IPS DF 19.7 (cell line): ENCODE measurements at places on chromosomes 7 and 10.
A peak's percentile ranks its signal among the peaks of the same experiment; 100 is the strongest.

DNA sequence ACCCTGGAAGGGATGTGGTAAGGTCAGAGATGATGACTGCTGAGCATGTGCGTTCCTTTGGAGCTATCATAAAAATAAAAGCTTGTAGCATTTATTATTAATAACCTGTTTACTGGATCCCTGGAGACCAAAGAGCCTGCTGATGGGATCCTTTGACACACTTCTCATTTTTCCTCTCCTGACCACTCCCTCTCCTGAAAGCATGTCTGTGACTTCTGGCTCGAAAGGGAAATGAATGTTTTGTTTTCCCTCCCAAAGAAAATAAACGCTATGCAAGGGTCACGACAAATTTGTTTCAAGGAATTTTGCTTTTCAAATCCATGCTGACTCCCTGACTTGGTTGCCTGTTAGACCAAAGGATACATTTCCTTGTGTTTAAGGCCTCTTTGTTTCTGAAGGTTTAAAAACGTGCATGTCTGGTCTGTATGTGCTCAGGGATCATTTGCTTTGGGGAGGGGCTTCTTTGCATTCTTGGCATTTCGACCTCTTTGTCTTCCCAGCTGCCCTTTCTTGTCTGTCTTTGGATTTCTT, 185.1 kb upstream of the AGK start:
- DNase-seq = peak; percentile 59

DNA sequence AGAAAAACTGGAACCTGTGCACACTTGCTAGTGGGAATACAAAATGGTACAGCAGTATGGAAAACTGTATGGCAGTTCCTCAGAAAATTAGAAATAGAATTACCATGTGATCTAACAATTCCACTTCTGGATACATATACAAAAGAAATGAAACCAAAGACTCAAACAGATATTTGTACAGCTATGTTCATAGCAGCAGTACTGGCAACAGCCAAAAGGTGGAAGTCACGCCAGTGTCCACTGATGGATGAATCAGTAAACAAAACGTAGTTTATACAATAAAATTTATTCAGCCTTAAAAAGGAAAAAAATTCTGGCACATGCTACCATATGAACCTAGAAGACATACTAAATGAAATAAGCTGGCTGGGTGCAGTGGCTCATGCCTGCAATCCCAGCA, 23.0 kb downstream of the IDE start:
- no peak for DNase-seq

- no peak for DNase-seq
Observed at GRCh38 chr10:2876032-2876431, 191.3 kb upstream of the PFKP start.

DNA sequence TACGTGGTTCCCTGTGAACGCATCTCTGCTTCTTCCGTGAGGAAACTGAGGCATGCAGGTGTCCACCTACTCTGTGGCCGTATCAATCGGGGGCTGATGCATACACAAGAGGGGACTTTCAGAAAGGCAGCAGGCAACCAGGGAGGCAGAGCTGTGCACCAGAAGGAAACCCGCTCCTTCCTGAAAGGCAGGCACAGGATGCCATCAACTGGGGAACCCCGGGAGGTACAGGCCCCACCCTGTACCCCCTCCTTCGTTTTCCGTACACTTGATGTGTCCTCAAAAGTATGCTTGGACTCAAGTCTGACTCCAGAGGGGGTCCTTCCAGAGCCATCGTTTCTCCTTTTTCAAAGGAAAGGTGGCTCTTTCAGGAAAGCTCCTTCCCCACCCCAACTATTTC, 59.5 kb downstream of the ASB13 start:
- DNase-seq = no peak

GRCh38 chr10:113108194-113108835, 158.3 kb downstream of the TCF7L2 start:
- DNase-seq = peak; percentile 42

GRCh38 chr10:121308020-121308419, 290.2 kb downstream of the FGFR2 start:
- no peak for DNase-seq

GRCh38 chr7:151087245-151088018, 1.2 kb downstream of the AGAP3 start:
- DNase-seq = no peak

GRCh38 chr7:36741866-36742265, 17.6 kb upstream of the AOAH start:
- no peak for DNase-seq

- DNase-seq = no peak
Observed at GRCh38 chr7:108158776-108159175, 28.6 kb upstream of the LAMB4 start.

DNA sequence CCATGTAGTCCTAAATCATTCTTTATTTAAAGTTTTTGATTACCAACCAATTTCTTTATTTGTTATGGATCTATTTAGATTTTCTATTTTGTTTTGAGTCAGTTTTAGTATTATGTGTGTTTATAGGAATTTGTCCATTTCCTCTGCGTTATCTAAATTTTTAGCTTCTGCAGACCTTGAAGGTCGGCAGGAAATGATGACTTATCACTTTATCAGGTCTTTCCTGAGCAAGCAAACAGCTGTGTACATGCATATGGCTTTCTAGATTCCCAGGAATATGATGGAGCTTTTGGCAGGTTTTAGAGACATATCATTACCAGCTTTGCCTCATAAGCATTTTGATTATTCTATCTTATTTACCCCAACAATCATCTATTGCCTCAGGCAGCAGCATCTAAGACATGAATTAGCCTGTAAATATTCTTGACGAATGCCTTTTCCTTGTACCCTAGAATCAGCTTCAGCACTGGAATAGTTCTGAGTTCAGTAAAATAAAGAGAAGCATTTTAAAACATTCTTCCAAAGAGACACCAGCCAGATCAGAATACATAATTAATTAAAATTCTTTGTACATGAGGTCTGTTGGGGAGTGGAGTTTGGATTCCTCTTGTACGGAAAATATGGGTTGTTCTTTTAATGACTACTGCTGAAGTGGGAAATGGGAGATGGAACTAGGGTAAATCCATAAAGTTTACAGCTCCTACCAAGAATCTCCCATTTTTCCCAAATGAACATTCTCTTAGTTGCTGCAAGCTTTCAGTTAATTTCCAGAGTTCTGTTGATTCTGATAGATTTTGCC, 408.8 kb upstream of the SEMA3C start:
- DNase-seq = no peak

GRCh38 chr7:81877890-81878289, 108.0 kb upstream of the HGF start:
- no peak for DNase-seq

DNA sequence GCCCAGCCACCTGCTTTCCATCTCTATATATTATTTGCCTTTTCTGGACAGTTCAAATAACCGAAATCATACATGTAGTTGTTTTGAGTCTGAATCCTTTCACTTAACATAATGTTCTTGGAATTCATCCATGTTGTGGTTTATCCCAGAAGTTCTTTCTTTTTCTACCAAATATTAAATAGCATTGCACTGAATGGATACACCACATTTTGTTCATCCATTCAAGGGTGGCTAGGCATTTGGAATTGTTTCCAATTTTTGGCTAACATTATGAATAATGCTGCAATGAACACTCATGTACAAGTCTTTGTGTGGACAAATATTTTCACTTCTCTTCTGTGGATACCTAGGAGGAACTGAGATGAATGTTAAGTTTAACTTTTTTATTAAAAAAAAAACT, 18.0 kb downstream of the DNAJC1 start:
- no peak for DNase-seq

- no peak for DNase-seq
Observed at GRCh38 chr7:2468227-2468626, 8.0 kb downstream of the GRIFIN start.

DNA sequence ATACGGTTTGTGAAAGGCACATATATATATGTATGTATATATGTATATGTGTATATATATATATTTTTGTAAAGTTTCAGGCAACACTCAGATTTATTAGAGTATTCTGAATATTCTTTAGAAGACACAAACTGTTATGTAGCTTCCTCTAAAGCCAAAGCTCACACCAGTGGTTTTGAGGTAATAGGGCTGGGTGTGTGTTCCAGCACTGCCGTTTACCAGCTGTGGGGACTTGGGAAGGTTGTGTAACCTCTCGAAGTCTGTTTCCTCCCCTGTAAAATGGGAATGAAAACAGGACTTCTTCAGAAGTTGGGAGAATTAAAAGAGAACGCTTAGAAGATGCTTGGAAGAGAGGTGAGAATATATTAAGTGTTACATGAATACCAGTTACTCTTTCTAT, 94.8 kb downstream of the PRPF18 start:
- no peak for DNase-seq

DNA sequence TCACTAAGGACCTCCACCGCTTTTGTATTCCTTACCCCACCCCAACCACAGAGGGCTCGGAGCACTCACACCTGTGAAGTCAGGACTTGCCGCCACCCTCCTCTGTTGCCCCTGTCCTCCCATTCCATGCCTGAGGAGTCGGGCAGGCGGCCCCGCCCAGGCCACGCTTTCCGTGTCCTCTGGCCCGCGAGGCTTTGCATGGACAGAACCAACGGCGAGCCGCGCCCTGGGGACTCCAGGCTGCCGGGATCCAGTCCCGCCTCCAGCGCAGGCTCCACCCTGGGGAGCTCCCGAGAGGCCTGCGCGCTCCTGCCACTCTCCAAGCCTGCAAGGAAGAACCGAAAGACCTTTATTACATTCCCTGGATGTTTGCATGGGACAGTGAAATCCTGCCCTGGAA, 366.4 kb upstream of the POM121L12 start:
- no peak for DNase-seq

DNA sequence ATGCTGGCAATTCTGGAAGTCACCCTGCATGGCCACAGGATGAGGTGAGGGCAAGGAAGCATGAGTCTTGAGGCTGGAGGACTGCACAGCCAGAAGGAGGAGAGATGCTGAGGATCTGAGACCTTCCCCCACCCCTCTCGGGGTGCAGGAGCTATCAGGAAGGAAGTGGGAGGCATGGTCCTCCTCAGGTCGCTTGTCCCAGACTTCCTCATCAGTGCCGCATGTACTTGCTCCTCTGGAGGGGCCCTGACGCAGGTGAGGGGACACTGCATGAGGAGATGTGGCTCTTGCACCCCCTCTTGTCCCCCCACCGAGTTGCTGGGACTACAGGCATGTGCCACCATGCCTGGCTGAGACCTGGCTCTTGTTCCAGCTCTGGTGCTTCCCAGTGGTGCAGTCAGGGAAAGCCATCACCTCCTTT, 5.7 kb upstream of the ZMIZ1 start:
- DNase-seq = no peak
